ENCODE measurements at places on chromosomes 5 and 9.
A peak's percentile ranks its signal among the peaks of the same experiment; 100 is the strongest.

DNA sequence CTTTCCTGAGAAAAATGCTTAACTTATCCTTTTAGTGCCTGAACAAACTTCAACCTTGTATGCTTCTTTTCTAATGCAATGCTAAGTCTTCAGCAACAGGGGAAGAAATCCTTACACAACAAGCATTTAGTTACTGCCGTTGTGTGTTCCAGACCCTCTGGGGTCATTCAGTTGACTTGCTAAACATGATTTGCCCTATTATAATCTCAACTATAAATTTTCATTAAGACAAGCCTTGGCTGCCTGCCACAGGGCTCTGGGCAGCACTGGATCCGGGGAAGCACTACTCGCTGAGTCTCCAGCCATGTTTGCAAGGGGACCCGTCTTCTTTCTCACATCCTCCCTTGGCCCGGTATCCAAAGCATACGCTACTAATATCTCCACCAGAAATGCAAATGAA, 58.1 kb downstream of the PTCH1 start:
- no peak for DNase-seq

DNA sequence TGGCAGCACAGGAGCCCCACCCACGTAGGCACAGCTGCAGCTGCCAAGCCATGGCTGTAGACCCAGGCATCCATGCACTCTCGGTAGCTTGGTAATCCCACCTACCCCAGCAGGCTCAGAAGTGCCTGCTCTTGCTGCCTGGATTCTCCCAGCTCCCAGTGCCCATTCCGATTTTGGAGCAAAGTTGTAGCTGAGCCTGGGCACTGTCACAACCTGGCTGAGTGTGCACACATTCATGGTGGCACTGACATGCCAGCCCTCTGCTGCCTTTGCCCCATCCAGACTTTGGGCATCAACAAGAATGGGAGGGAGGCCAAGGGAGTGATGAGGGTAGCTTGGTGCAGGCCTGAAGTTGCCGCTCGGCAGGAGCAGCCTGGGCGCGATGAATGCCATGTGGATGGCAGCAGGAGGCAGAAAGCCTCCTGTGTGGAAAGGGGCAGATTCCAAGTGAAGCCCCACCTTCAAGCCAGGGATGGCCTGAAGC, 936.6 kb upstream of the PTPRD start:
- DNase-seq, result no peak

GRCh38 chr9:136590821-136591752, 45.2 kb upstream of the NOTCH1 start:
- peak; percentile 56 for DNase-seq

GRCh38 chr5:175025077-175025476, 300.7 kb downstream of the MSX2 start:
- DNase-seq, result no peak
